Activated CD4-positive, CD25-positive, alpha-beta regulatory T cell (primary cell): ENCODE measurements at places on chromosomes 11 and 22.

GRCh38 chr11:2701230-2701629 lies 1.4 kb upstream of the KCNQ1OT1 start:
- DNase-seq, result no peak

DNA sequence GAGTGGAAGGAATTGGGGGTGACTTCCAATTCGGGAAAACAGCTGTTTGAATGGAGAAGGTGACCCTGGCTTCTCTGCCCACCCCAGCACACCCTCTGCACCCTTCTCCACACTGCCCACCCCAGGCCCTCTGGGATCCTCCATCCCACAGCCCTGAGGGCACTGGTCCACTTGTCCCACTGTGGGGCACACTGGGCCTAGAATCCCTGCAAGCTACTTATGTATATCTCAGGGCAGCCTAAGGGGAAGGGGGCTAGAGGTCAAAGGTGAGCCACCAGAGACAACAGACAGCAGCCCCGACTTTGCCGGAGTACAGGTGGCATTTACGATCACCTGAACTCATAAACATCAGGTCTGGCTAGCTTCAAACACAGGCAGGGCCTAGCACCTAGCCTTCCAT lies 673 bp upstream of the SCUBE2 start:
- no peak for DNase-seq

DNA sequence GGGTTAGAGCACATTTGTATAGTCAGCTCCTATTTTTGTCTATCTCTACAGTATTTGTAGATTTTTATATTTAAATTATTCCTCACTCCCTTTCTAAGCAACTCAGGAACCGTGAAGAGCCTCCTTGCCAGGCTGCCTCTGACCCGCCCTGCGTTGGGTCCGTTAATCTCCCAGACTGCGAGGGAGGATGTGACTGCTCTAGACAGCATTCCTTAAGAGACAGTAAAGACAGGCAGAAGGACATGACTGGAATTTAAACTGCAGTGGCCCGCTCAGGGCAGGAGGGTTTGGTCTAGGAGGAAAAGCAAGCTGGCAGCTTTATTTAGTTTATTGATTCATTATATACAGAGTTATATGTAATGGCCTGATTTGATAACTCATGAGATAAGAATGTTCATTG lies 413.7 kb downstream of the TMEM135 start:
- DNase-seq, result no peak

- DNase-seq, result no peak
Observed at GRCh38 chr11:33606762-33607161, 93.9 kb downstream of the C11orf91 start.

GRCh38 chr22:27224485-27225374 lies 567.3 kb downstream of the MIAT start:
- no peak for DNase-seq

- no peak for DNase-seq
Observed at GRCh38 chr11:32884770-32885384, 7.7 kb upstream of the QSER1 start.

DNA sequence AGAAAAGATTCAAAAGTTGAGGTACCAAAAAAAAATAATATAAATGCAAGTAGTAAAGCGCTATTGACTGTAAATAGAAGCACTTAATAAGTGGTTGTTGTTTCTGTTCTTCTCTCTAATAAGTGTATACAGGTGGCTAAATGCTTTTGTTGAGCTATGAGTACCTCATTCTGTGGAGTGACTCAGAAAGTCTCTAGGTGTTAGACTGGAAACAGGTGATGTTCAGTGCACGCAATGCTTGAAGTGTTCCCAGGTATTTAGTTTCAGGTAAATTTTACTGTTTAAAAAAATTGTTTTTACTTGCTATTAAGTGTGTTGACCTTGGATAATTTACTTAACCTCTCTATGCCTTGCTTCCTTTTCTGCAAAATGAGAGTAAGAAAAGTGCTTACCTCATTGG lies 24.2 kb downstream of the POU2AF3 start:
- DNase-seq, result no peak

- no peak for DNase-seq
Observed at GRCh38 chr11:109123816-109124787, 297.9 kb upstream of the C11orf87 start.

DNA sequence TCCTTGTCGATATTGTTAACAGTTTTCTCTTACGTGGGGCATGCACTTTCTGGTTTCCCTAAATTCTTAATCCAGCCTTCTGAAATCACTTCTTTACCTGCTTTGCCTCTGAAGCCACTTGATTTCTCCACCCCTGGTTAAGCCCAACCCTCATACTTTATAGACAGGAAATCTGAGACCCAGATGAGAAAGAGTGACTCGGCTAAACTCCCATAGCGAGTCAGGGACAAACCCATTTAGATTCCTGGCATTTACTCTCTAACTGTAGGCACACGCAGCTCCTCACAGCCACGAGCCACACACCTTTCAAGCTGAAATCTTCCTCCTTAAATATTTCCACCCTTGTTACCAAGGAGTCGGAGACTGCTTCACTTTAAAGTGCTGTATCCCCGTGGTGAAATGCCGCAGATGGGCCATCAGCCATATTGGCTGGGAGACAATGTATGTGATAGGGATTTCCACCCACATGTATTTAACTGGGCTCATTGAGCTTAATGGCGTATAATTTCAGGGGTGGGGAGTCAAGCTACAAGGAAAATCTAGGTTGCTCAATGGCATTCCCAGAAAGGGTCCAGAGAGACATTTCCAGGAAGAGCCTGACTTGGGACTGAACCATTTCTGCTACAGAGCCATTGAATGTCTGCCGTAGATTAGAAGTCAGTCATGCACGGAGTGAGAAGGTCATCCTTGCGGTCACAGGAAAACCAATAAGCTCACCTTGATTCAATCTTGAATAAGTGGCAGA lies 49.9 kb upstream of the GRK3 start:
- no peak for DNase-seq

DNA sequence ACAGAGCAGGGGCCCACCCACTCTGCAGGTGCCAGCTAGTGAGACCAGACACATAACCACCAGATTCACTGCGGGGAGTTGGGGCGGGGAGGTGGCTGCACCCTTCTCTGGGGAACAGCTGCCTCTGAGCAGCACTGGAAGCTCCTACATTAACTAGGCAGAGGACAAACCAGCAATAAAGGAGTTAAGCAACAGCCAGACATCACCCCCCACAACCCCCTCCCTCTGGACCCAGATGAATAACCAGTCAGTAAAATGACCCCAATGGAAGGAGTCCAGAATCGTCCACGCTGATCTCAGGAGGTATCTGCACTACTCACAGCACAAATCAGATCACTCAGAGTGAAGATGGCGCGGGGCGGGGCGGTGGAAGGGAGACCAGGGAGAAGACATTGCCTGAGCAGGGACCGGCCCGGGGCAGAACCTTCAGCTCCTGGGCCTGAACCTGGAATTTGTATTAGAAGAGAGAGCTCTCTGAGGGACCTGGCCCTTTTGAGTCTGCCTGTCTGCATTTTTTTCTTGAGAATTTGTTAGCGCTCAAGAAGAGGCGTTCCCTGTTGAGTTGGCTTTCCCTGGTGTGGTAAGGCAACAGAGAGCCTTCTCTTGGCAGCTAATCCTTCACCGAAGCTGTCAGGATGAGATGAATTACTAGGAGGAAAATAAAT lies 125.5 kb upstream of the NCAM1 start:
- DNase-seq, result no peak

DNA sequence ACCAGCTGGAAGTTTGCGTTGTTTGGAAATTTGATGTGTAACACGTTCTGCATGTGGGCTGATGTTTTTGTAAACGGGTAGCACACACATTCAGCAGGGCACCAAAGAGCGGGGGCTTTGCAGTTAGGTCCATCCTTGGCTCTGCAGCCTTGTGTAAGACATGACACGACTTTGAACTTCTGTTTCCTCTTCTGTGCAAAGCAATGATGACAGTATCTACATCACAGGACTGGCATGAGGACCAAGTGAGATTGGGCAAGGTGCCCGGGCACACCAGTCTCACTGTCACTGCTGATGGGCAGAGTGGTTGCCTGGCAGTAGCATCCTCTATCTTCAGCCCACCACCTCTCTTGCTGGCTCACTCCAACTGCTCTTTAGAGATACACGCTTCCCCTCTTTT lies 3.3 kb downstream of the TCN2 start:
- no peak for DNase-seq

GRCh38 chr22:24072361-24072760 lies 61.3 kb downstream of the CABIN1 start:
- no peak for DNase-seq

DNA sequence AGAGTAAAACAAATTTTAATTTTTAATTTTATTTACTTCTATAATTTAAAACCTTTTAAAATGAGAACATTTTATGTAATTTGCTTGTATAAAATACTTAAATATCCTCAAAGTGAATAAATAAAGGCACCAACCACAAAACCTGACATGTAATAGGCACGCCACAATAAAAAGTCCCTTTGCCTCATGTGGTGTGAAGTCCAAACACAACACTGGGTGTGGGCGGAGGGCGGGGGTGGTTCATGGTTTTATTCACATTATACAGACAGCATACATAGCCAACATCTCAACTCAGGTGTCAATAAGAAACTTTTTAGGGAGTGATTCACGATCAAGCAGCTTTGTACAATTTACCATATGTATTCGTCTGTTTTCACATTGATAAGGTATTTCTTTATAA lies 107.9 kb downstream of the ANO3 start:
- DNase-seq, result no peak

GRCh38 chr22:24875862-24876506 lies 70.0 kb downstream of the SGSM1 start:
- no peak for DNase-seq

DNA sequence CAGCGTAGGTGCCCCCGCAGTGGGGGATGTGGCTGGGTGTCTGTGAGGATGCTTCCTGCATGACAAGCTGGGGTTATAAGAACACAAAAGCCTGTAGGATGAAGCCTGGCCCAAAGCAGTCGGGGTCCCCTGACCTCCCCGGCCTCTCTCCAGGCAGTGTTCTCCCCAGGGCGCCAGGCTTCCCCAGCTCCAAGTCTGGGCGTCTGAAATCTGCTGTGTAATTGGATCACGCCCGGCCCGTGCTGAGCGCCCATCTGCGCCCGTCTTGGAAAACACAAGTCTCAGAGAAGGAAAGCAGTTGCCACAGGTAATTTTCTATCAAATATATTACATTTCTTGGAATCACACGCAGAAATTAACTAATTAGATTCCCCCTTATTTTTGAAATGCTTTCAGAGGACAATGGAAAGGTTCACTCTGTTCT lies 233.3 kb downstream of the CTTN start:
- no peak for DNase-seq

DNA sequence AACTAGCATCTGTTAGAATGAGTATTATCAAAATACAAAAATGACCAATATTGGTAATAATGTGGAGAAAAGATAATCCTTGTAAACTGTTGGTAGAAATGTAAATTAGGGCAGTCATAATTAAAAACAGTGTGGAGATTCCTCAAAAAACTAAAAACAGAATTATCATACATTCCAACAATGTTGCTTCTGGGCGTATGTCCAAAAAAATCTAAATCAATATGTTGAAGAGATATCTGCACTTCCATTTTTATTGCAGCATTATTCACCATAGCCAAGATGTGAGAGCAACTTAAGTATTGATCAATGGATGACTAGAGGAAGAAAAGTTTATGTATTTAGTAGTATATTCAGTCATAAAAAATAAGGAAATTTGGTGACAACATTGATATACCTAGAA lies 59.8 kb upstream of the OR9G4 start:
- DNase-seq, result no peak

GRCh38 chr11:113106507-113106906 lies 145.3 kb downstream of the NCAM1 start:
- DNase-seq, result no peak

- DNase-seq, result no peak
Observed at GRCh38 chr22:41300661-41301060, 664 bp upstream of the ZC3H7B start.

- no peak for DNase-seq
Observed at GRCh38 chr22:41311487-41311886, 10.2 kb downstream of the ZC3H7B start.

DNA sequence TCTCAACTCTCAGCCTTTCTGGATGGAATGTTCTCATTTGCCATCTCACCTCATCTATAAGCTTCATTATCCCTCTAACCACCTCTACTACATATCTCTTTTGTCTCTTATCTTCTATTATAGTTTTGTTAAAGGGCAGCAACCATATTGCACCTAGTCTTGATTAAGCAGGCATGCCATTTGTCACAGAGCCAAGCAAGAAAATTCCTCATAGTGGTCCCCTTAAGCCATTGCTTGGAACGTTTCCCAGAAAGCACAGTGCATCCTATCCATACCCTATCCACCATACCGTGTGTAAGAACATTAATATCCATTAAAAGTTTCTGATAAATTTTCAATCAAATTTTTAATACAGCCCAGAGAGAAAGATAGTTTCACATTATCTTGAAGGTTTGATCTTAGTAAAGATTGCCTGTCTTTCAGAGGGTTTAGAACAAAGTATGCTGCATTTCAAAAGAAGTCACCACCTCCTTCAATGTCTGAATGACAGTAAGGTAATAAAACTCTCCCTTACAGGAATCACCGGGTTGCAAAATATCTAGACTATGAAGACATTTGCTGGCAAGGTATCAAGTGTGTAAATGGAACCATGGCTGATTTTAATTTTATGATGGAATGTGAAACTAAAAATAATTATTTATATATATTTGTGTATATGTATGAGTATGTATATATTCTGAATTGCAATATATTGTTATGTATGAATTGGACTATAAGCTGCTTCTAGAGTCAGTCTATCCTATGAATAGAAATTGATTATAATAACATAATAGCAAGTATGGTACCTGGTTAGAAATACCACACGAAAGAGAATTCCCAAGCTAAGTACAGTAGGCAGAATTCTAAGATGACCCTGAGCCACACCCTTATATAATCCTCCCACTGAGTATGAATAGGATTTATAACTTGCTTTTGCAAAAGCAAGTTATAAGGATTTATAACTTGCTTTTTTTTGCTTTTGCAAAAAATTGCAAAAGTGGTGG lies 1296.3 kb downstream of the LRRC4C start:
- no peak for DNase-seq

DNA sequence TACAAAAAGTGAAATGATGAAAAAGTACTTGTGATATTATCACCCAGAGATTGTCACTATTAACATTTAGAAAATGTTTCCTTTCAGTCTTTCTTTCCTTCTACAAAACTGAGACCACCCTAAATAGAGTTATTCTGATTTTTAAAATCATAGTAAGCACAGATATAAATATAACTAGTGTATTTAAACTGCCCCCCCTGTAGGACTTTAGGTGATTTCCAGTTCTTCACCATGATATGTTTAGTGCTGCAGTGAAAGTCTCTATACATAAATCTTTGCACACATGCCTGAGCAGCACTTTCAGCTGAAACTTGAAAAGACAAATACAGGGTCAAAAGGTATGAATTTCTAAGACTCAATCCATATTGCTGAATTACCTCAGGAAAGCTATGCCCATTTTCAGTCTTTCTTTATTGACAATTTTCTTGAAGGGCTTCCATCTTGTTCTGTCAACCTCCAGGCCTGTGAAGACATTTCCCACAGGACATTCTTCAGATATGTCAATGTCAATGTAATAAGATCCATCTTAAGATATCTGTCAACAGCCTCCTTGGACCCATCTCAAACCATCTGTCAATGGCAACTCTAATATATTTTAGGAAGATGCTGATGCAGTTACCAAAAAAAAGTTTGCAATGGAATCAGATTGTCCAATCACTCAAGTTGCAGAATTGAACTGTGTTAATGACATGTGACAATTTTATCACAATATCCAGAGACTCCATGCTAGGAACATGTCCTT lies 30.8 kb upstream of the LDLRAD3 start:
- DNase-seq, result no peak

- DNase-seq, result no peak
Observed at GRCh38 chr22:20130319-20130718, 1.3 kb upstream of the ZDHHC8 start.

- no peak for DNase-seq
Observed at GRCh38 chr11:11207428-11207827, 145.6 kb downstream of the CSNK2A3 start.
